ENCODE measurements at places on chromosomes 1 and 21. TPM values are rescaled to one million over a fixed set of nuclear protein-coding genes. Genes with fewer than 3 reads are reported as not detected.
A peak's percentile ranks its signal among the peaks of the same experiment; 100 is the strongest.

- DNase-seq: no peak
These were observed 5.7 kb downstream of the HSF2BP start for GRCh38 chr21:43653626-43654025.

DNA sequence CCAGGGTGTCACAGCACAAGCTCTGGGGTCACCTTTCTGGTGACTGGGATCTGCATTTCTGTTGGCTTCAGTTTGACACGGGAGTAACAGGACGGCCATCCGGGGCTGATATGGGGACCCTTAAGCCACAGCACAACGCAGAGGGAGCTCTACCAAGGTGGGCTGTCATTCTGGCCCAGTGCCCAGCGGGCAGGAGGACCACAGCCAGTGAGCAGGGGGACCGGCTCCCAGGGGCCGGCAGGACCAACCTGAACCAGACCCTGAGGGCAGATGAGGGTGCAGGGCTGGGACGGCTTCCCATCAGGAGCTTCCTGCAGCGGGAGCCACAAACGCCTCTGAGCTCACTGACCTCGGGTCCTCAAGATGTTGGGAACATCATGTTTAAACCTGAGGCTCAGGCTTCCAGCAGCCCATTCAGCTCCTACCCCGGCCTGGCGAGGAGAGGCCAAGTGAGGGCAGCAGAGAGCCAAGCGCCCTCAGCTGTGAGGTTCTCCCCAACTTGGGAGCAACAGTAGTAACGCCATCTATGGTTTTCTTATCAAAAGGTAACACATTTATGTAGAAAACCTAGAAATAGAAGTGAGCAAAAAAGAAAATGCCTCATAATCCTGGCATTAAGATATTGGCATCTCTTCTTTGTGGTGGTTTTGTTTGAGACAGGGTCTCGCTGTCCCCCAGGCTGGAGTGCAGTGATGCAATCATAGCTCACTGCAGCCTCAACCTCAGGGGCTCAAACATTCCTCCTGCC, 26.8 kb downstream of the TMEM201 start:
- peak; percentile 48 for DNase-seq

GRCh38 chr21:29583424-29583924, 284.8 kb downstream of the BACH1 start:
- DNase-seq: no peak

- DNase-seq: no peak
These were observed 8.3 kb downstream of the TTLL10 start for GRCh38 chr1:1181938-1182410.

- no peak for DNase-seq
These were observed 37.7 kb upstream of the VN1R5 start for GRCh38 chr1:247218121-247218651.

DNA sequence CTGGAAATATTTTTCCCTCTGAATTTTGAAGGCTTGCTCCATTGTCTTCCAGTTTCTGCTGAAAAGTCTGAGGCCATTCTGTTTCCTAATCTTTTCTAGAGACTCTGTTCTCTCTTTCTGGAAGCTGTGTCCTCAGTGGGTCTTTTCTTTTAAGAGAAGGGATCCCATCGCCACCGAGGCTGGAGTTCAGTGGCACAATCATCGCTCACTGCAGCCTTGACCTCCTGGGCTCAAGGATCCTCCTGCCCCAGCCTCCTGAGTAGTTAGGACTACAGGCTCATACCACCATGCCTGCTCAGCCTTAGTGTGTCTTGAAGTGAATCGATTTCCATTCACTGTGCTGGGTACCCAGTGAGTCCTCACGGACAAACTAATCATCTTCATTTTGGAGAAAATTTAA, 9.6 kb upstream of the LRP8 start:
- no peak for DNase-seq

- DNase-seq: peak; percentile 79
These were observed 23.0 kb downstream of the DPH5 start for GRCh38 chr1:101002551-101002950.

GRCh38 chr1:232932486-232933425, 17.7 kb upstream of the NTPCR start:
- no peak for DNase-seq

- DNase-seq: no peak
These were observed 63.3 kb upstream of the RNF11 start for GRCh38 chr1:51172811-51173210.

GRCh38 chr1:223664106-223664505, 1.4 kb downstream of the CAPN8 start:
- no peak for DNase-seq

- DNase-seq: no peak
These were observed 29.1 kb upstream of the JUN start for GRCh38 chr1:58812926-58813325.

DNA sequence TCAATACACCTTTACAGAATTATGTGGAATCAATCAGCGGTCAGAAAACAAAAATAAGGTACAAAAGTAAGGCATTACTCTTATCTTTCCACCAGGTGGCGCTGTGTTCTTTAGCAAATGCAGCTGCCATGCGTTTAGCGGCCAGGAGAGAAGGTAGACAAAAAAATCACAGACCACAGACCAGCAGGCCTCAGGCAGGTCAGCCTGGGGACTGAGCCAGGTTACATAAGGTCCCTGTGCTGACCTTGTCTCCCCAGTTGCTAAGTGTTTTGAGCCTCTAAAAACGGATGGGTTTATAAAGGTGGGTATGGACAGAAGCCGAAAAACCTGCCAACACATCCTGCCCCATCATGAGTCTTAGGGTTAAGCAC, 2.8 kb downstream of the RGS16 start:
- peak; percentile 61 for DNase-seq

DNA sequence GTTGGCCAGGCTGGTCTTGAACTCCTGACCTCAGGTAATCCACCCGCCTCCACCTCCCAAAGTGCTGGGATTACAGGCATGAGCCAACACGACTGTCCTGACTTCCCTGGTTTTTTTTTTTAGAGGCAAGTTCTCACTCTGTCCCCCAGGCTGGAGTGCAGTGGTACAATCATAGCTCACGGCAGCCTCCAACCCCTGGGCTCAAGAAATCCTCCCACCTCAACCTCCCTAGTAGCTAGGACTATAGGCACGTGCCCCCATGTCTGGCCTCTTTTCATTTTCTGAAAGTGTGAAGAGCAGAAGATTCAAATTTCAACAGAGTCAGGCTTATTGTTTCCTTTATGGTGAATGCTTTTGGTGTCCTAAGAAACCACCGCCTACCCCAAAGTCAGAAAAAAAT, 21.7 kb upstream of the SOX13 start:
- no peak for DNase-seq

GRCh38 chr1:147169840-147170674, 2.2 kb downstream of the PRKAB2 start:
- DNase-seq: no peak

DNA sequence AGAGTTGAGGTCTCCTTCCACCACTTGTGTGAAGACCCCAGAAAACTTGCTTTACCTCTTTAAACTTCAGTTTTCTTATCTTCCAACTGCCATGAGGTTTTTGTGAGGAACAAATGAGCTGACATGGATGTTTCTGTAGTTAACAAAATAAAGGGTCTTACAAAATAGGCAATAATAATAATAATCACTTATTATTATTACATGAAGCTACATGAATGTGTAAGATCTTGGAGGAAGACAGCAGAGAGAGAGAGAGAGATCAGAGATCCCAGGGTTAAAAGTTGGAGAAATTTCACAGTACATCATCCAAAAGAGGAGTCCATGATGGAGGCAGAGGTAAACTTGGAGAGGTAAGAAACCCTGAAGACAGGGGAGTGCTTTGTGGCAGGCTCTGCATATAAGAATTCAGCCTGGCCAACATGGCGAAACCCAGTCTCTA, 10.7 kb downstream of the RCC1 start:
- DNase-seq: no peak

- DNase-seq: peak; percentile 92
These were observed 96.8 kb upstream of the ADGRL2 start for GRCh38 chr1:81703756-81704463.

DNA sequence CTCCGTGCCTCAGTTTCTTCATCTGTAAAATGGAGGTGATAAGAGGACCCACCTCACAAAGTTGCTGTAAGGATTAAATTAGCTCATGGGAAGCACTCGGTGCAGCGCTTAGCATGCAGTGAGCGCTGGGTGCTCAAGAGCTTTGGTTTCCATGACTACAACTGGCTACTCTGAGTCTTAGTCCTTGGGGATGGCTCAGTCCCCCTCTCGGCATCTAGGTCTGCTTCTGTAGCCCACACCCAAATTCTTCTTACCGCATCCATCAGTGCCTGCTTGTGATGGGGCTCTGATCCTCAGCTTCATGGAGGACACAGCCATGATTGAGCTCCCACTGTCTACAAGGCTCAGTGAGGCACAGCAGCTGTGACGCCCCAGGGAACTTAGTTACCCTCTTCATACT, 159.0 kb downstream of the ACTL8 start:
- no peak for DNase-seq

DNA sequence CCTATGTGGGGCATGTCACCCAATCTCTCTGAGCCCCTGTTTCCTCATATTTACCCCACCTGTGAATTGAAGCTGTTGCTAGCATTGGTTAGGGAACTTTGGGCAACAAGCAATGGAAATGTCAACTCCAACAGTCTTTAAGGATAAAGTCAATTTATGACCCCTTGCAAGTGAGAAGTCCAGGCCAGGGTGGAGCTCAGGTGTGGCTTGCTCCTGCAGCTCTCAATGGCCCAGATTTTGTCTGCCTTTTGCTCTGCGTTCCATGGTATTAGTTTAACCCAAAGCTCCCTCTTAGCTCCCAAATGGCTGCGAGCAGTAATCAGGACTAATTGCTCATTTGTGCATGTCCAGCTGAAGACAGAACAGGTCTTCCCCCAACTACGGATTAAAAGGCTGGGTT, 70.4 kb upstream of the ABCG1 start:
- no peak for DNase-seq

DNA sequence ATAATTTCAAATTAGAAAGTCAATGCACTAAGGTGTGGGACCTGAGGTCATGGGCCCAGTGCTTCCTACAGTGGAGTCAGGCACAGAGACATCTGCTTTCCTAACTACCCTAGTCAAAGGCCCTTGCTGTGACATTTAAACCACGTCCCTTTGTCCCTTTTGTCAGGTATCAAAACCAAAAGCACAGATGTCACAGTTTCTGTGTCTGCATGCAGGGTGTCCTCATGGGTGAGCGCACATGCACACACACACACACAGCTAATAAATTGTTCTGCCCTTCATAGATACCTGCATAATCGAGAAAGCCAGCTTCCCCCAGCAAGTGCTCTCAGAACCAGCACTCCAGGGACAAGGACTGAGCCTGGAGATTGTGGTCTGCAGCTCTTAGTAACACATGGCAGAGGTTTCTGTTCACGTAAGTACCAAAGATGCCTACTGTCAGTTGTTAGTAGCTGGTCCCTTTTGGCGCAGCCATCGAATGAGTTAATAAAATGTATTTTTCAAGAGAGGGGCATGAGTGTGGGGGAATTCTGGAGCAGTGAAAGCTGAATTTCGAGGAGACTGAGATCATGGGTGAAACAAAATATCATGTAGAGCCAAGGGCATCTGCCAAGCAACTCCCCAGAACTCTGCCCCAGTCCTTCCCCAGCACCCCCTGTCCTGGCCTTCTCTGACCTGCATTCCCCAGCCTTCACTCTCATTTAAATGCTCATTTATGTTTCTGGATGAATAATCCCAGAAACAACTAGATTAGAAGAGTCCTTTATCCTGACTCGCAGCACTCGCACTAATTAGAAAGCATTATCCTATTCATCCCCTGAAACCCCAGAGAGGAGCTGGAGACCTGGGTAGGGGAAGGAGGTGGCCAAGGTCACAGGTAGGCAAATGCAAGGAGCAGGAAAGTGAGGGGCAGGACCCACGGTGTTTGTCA, 25.5 kb downstream of the TNR start:
- no peak for DNase-seq

GRCh38 chr1:222004784-222005183, 262.9 kb upstream of the DUSP10 start:
- DNase-seq: no peak

DNA sequence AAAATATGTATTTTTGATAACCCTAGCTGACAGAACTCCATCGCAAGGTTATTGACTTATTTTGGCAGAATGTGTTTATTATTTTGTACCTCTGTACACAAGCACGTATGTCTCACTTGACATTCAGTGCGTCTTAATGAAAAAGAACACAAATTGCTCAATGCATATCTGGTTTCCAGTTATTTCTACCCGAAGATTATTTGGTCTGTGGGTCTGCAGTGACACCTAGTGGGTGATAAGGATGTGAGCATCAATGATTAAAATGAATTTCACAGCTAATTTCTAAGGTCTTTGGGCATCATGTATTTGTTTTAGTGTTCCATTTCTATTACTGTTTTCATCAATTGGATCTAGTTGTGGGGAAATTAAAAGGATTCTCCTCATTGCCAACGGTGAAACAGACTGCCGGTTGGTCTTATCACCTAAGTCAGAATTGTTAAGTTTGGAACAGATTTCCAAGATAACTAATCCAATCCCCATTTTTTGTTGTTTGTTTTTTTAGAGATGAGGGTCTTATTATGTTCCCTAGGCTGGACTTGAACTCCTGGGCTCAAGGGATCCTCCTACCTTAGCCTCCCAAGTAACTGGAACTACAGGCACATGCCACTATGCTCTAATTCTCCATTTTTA, 13.9 kb downstream of the DDX20 start:
- DNase-seq: peak; percentile 72

DNA sequence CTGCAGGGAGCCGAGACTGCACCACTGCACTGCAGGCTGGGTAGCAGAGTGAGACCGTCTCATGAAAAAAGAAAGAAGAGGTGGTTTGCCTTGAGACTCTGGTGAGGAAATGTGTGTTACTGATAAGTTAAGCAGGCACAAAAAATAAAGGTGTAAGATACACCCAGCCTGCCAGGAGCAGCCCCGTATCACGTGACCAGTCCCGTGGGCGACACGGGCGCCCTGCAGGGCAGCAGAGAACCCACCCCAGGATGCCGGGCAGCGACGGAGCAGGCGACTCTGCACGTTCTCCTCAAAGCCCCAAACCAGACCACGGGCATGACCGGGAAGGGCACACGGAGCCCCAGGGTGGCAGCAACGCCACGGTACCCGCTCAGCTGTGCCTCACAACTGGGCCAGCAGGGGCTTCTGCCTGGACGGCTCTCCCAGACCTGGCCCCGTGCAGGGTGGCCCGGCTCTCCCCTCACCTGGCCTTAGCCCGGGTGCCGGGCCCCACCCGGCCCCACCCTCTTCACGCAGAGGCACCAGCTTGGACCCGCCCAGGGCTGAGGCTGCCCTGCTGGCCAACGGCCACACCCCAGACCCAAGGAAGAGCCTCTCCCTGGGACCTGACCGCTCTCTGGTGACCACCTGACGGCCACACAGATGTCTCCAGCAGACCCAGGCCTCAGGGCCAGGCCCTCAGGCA, 8.1 kb upstream of the TNFRSF4 start:
- DNase-seq: no peak

- no peak for DNase-seq
These were observed 21.9 kb downstream of the DISP3 start for GRCh38 chr1:11500881-11501280.

PAFAH2 gene
- 13.0 TPM for total RNA-seq

PROX1 gene
- total RNA-seq: not detected

TLCD4 gene
- total RNA-seq: 11.2 TPM

OR10J1 gene
- not detected for total RNA-seq

GPR153 gene
- 8.0 TPM for total RNA-seq

DNAJC28 gene
- 1.3 TPM for total RNA-seq

CFAP74 gene
- total RNA-seq: 3.0 TPM

AQP10 gene
- not detected for total RNA-seq

PRRX1 gene
- total RNA-seq: not detected

LINGO4 gene
- total RNA-seq: not detected

Data from PC-9 (cell line).